CD8-positive, alpha-beta T cell (primary cell): ENCODE measurements at places on chromosomes 1 and 21. TPM values are rescaled to one million over a fixed set of nuclear protein-coding genes. Genes with fewer than 3 reads are reported as not detected.

Gene FASLG
- total RNA-seq, result 3.5 TPM

Gene EPHA2
- total RNA-seq, result not detected

Gene DMBX1
- total RNA-seq, result not detected

Gene NPL
- 1.3 TPM for total RNA-seq

Gene KRTAP19-3
- total RNA-seq, result not detected

Gene ABCD3
- total RNA-seq, result 18.1 TPM

Gene C1orf116
- 0.27 TPM for total RNA-seq

Gene KLF17
- total RNA-seq, result not detected

Gene LRRC42
- total RNA-seq, result 4.3 TPM

Gene TMEM269
- total RNA-seq, result 0.44 TPM

Gene ARID4B
- 153 TPM for total RNA-seq

Gene BGLAP
- 2.0 TPM for total RNA-seq

Gene IFNLR1
- 5.6 TPM for total RNA-seq

Gene GPA33
- 2.0 TPM for total RNA-seq

Gene MRPS6
- total RNA-seq, result 15.4 TPM

Gene LINGO4
- total RNA-seq, result 0.22 TPM

Gene ZNF695
- not detected for total RNA-seq

Gene TGFBR3
- total RNA-seq, result 37.9 TPM

Gene SVBP
- total RNA-seq, result 18.3 TPM

Gene NUP210L
- total RNA-seq, result 0.17 TPM

Gene FNBP1L
- total RNA-seq, result 0.31 TPM
